ENCODE measurements at places on chromosomes 7 and 10. TPM values are rescaled to one million over a fixed set of nuclear protein-coding genes. Genes with fewer than 3 reads are reported as not detected.
A peak's percentile ranks its signal among the peaks of the same experiment; 100 is the strongest.

DNA sequence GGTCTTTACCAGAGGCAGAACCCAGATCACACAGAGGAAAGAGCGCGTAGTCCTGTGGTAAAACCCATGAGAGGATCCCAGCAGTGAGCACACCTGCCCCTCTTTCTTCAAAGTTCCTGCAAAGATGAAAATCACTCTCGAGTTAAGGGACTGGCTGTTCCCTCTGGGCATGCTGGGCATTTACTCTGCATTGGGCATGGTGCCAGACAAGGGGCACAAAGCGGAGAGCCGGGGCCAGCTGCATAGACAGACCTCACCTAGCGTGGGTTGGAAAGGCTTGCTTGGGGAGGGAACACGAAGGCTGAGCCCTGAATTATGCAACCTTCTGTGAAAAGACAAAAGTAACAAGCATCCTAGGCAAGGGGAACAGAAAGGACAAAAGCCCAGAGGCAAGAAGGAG lies 120.0 kb upstream of the TCERG1L start:
- no peak for DNase-seq

- no peak for DNase-seq
Measured at GRCh38 chr7:43204081-43204480, 91.6 kb downstream of the HECW1 start.

Gene CEP41
- 20.7 TPM for total RNA-seq

DNA sequence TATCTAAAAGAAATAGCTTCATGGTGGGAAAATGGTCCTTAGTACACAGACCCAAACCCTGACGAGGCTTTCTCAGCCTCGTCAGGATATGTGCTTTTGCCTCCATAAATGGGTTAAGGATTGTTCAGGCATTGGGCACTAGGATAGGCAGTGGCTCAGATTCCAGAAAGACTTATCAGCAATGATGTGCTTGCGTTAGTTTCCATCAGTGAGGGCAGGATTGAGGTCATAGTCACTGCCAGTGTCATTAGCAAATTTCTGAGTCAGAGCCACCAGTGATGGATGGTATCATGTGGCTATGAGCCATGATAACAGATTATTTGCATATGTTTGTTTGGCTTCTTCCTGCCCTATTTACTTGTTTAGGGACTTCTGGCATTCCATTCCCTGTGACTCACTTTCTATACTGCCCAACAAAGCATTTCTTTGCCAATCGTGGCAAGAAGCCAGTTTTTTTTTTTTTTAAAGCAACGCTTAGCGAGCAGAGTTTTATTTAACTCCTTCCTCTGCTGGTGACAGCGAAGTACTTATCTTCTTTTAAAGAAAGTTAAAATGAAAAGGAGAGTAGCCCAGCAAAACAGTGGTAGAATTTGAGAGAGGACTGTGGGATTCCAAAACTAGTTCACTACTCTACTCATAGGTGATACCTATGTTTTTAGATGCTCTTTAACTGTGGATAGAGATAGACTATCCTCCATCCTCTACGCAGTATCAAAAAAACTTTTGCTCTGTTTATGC lies 44.4 kb downstream of the MYPN start:
- no peak for DNase-seq

DNA sequence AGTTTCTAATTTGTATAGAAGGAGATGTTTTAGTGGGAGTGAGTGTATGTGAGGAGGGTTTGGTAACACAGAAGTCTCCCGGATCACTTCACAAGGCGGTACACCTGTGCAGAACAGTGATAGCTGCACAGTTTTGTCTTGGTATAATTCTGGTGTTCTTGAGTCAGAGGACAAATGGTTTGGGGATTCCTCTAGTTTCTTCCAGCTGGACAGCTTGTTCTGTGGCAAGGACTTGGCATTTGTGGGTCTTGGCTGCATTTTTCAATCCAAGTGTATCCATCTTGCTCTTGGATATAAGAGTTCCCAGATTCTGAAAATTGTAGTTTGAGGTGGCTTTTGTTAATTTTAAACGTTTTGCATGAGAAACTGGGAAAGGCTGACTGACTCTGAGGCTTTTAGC lies 135.7 kb downstream of the AHR start:
- DNase-seq, result no peak

DNA sequence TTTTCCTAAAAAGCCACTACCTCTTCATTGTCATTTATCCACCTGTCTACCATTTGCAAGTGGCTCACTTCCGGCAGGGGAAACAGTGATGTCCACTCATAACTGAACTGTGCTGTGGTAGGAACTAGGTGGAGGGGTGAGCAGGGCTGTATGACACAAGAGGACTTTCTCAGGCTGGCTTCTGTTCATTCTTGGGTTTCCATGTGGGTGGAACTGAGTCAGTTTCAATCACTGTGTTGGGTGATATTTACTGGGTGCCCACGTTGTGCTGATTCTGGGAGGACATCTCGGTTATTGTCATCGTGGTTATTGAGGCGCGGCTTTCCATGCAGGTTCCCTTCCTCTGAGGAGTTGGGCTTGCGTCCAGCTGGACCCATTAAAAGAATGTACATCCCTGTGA lies 38.8 kb downstream of the RAMP3 start:
- no peak for DNase-seq

DNA sequence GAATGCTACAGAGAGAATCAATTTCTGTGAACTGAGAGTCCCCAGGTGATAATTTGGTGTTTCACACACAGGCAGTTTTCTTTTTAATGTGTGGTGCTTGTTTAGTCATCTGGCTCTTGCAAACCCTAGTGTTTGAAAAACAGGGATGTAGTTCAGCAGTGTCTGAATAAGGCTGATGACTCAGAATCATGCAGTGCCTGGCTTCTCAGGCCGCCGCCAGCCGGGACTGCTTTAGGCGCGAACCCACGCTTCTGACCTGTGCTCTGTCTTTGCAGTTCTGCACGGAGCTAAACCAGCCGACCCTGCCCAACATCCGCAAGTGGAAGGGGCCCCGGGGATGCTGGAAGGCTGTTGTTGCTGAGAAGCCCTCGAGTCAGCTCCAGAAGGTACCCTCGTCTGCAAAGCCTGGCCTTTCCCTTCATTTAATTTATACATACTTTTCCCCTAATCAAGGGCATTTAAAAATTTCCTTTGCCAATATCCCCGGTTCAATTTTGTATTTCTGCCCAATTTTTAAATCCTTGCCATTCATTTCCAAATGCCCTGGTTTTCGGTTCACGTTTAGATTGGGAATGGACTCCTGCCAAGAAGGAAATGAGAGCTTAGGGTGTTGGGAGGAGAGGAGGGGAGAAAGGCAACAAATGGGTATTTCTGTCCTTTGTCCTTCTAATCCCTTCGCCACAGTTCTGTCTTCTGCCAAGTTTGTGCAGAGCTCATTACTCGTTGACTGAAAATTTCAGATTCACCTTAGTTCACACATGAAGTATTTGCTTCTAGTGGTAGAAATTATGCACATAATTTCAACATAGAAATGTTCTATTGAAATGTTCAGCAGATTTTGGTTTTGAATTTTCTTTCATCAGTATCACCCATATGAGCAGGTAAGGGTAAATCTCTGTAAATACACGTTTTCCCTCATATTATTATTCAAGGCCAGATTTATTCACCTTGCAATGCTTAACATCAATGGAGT lies 108.5 kb upstream of the ANLN start:
- DNase-seq, result peak; percentile 83

DNA sequence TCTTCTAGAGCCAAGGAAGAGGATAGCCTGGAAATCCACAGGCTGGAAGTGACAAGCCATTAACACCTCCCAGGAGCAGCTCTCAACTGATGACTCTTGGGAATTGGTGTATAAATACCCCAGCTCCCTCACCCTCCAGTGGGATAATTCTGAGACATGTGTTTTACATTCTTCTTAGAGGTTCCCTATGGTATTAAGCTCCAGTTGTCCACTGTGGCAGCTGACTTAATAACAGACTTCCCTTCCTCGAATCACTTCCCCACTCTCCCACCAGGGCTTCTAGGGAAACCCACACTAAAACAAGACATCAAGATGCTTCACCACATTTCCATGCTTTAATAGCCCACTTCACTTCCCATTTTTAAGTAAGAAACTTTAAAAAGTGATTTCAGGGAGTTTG lies 47.2 kb downstream of the FAM107B start:
- no peak for DNase-seq

DNA sequence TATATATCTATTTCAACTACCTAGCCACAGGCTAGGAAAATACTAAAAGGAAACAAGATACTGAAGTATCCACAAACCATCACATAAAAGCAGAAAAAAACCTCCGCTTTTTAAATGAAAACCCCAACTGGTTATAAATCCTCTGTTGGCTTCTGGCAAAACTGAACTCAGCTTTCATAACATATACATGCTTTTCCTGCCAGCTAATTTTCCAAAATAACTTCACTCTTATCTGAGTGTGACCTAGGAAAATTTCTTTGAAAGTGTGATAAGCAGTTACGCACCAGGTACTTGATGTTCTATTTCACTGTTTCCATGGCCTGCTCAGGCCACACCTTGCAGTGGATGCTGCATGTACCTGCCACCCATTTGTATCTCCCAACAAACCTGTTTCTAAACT lies 11.8 kb downstream of the FAM3C start:
- DNase-seq, result no peak

- DNase-seq, result no peak
Measured at GRCh38 chr10:16182144-16182543, 254.7 kb upstream of the PTER start.

Gene OAT
- 168 TPM for total RNA-seq

Gene IFIT3
- 13.0 TPM for total RNA-seq

DNA sequence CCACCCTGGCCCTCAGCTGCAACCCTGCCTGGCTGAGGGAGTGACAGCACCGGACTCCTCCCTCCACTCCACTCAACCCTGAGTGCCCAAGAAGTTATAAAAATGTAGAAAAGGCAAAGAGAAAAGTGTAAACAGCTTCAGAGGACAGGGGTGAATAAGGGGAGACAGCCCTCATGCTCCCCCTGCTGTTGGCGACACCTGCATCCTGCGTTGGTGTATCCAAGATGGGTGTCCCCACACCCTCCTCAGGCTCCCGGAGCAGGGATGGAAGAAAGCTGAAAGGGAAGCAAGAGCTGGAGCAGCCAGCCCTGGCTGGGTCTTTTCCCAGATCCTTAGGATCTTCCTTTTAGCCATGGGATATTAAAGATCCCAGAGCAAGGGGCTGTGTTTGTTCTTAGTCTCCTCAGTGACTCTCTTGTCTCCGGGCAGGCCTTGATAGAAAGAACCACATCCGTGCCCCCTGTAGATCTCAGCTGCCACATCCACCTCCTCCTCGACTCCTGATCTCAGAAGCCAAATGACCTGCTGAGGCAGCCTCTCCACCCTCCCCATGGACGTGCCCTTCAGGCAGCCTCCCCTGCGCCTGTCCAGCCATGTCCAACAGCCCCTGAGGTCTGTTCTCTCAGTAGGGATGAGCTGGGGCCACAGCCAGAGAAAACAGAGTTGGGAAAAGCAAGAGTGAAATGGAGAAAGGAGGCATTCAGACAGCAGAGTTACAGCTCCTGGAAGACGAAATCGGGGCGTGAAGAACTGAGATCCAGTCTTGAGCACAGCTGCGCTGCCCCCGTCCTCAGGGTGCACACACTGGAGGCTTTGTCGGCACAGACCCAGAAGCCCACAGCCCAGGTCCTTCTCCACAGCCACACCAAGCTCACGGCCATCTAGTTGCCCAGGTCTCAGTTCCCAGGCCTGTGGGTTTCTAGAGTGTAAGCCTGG lies 6.8 kb downstream of the FAM131B start:
- no peak for DNase-seq

GRCh38 chr7:24835643-24836042 lies 78.4 kb upstream of the GSDME start:
- no peak for DNase-seq

- no peak for DNase-seq
Measured at GRCh38 chr7:144513334-144513733, 109.8 kb upstream of the NOBOX start.

Gene PLXDC2
- total RNA-seq, result 43.6 TPM

GRCh38 chr7:11605749-11606148 lies 226.2 kb downstream of the THSD7A start:
- no peak for DNase-seq

GRCh38 chr7:30285067-30285535 lies 704 bp downstream of the ZNRF2 start:
- no peak for DNase-seq

Gene GSDME
- total RNA-seq, result 18.6 TPM

DNA sequence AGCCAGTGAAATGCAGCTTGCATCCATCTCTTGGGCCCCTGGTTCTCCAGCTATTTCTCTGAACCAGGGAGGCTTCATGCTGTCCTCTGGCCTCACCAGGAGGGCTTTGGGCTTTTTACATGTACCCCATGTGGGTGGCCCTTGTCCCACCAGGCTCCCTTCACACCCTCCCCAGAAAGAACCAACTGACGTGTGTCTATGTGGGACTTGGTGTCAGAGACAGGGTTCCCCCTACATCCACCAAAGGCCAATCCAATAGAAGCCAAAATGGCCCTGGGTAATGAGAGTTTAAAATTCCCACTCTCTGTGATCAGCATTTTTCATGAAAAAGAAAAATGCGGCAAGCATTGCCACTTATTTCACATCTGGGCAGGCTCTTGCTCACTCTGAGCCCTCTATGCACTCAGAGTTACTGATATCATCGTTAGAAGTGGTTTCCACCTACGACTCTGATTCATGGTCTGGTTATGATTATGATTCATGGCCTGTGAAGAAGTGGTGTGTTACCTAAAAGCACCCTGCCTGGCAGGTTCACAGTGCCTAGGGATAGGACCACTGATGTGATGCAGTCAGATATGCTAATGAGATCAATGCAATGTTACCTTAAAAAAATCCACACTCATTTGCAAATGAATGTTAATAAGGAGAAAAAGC lies 133.5 kb downstream of the BUB3 start:
- no peak for DNase-seq

GRCh38 chr7:99120501-99120900 lies 23.4 kb downstream of the SMURF1 start:
- DNase-seq, result no peak

- no peak for DNase-seq
Measured at GRCh38 chr10:67127441-67127840, 201.6 kb downstream of the LRRTM3 start.

Gene POMZP3
- total RNA-seq, result 16.3 TPM

Gene TMEM176B
- 15.9 TPM for total RNA-seq

DNA sequence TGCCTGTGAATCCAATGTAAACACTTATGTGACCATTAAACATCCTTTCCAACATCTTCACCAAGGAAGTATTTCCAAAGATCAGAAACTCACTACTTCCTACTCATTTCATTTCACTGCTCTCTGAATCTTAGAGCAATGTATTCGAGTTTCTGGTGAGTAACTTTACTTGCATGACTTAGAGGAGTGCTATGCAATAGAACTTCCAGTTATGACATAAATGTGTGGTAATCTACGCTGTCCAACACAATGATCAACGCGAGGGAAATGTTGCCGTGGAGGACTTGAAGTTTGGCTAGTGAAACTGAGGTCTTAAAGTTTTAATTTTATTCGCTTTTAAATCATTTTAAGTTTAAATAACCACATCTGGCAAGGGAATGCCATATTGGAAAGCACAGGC lies 1326.3 kb downstream of the XPNPEP1 start:
- no peak for DNase-seq

Gene AASS
- 15.3 TPM for total RNA-seq

GRCh38 chr10:52571018-52571417 lies 201.6 kb downstream of the MBL2 start:
- no peak for DNase-seq

- peak; percentile 16 for DNase-seq
Measured at GRCh38 chr7:122885583-122886356, 490 bp downstream of the CADPS2 start.

Gene SFTPA1
- total RNA-seq, result not detected

GRCh38 chr7:83053965-83054364 lies 108.7 kb downstream of the PCLO start:
- no peak for DNase-seq
